Skeletal muscle cell (primary cell): ENCODE measurements at places on chromosomes 16 and 17.

GRCh38 chr16:70801611-70802010, 653 bp upstream of the VAC14 start:
- DNase-seq: no peak

DNA sequence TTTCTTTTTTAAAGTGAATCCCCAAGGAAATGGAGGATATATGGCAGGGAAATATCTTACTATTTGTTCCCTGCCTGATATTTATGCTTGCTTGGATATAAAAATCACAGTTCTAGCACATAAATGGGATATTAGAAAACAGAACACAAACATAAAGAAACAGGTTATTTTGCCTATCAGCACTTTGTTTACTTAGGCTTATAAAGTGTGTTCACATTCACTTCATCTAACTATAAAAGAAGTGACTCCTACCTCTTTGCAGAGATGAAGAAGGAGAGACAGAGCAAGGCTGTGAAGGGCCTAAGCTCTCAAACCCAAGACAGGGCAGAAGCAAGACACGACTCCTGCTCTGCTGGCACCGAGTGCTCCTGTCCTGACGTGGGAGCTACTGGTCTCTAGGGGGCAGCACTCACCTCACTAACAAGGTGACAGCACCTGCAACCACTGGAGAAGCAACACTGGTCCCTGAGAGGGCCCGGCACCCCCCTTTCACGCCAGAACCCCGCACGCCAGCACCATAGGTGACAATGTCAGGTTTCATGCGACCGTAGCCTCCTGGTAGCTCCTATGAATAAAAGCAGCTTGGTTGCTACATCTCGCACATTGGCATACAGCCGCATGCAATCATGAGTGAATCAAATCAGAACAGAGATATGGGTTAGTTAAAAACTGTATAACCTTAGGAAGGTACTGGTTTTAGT, 32.0 kb downstream of the MBTPS1 start:
- DNase-seq: peak; percentile 20

DNA sequence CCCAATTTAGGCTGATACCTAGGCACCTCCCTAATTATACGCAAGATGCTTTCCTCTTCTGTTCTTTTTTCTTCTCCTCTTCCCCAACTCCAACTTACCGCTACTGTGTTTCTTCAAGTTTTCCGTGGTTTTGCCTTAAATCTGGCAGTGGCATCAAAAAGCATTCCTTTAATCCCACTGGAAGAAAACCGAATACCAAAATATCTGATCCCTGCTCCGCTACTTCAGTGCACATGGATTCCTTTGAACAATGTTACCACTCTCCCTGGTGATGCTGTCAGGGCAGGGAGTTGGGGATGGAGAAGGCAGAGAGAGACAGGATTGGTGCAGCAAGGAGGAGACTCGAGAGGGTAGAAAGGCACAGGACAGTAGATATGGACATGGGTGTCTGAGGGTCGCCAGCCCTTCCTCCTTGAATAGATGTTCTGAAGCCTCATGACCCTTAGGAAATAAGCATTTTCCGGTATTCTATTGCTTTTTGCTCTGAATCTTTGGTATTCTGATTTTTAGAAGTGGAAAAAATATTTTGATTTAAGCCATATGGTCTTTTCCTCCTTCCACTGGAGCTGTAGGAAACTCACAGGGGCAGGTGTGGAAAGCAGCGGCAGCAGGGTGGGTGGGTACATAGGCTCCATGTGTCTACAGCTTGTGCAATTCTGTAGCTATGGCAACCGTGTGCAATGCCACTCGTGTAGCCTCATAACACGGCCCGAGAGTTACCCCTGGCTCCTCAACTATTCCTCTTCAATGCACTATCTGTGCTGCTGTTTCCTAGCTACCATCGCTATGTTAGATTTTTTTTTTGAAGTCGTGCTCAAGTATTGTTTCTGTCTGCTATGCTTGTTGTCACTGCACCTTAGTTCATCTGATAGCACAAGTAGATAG, 32.3 kb upstream of the TANC2 start:
- no peak for DNase-seq

DNA sequence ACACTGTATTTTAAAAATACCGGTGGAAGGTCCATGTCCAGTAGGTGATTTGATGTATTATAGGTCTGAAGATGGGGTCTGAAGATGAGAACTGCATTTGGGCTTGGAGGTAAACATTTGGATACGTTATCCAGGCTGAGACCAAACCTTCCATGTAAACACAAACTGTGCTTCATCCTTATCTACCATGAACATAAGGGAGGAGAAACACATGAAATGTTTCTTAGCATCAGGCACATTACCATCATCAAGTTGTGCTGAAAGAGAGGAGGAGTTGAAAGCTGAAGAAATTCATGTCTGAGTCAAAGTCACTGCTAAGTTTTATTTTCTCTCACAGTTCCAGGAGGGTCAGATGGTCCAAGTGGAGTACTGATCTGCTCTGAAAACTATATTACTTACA, 11.4 kb downstream of the SF3B3 start:
- DNase-seq: no peak

DNA sequence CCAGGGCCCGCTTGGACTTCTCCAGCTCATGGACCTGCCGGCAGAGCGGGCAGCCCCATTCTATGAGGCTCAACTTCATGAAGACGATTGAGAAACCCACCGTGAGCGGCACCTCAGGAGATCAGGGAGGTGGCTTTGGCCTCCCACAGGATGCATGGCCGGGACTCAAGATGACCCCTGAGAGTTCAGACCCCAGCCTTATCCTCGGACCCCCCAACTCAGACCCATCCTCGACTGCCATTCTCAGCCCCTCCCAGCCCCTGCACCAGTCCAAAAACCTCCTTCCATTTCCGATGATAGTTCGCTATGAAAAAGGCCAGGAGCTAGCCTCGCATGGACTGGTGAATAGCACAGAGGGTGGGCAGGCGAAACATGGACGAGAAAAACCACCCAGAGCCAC, 71.0 kb downstream of the NDE1 start:
- DNase-seq: no peak

DNA sequence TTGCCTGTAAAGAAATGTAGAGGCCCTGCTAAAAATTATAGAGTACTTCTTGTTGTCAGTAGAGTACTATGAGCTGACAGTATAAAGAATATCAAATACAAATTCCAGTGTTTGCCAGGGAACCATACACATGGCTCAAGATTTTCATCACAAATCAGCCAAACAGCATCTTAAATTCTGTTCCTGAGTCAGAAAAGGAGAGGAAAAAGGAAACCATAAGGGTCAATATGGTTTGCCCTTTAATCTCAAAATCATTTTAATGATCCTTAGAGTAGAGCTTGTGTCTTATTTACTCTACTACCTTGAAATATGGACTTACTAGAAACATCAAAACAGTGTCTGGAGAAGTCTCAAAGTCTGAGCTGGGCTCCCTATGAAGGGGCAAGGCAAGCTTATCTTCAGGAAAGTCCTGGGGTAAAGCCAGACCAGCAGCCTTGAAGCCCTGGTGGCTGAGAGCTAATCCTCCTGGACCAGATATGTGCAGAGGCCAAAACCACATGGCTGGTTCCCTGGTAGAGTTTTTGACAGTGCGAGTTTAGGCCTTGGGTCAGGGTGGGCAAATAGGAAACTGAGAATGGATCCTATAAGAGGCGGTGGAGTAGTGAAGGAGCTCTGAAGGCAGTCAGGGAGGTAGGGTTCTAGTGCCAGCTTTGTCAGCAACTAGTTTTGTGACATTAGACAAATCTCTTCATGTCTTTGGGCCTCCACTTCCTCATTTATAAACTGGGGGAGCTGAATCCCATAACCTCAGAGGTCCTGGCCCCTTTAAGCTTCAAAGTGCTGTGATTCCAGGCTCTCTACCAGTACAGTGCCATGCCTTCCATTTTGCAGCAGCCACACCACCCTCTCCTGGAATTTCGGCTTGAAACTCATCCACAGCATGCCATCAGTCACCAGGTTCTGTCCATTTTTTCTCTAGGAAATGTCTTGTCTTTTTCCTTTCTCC, 38.9 kb downstream of the MRTFB start:
- DNase-seq: no peak

DNA sequence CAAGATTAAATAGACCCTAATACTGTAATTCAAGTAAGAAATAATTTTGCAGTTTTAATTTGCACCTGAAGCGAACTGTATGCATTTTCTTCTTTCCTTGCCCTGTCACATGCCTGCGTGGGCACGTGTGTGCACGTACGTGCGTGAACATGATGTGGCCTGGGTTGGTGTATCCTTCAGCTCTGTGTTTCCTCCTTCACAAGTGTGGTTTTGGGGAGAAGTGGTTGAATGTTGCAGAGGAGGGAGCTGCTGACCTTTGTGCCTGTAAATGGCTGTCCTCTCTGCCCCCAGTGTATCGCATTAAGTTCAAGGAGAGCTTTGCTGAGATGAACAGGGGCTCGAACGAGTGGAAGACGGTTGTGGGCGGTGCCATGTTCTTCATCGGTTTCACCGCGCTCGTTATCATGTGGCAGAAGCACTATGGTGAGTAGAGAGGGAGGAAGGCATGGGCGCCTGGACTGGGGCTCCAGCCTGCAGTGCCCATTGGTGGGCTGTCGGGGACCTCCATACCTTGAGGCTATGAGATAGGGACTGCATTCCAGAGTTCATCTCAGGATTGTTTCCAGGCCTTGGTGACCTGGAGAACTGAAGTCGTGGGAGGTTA, 6.0 kb downstream of the COX4I1 start:
- no peak for DNase-seq

DNA sequence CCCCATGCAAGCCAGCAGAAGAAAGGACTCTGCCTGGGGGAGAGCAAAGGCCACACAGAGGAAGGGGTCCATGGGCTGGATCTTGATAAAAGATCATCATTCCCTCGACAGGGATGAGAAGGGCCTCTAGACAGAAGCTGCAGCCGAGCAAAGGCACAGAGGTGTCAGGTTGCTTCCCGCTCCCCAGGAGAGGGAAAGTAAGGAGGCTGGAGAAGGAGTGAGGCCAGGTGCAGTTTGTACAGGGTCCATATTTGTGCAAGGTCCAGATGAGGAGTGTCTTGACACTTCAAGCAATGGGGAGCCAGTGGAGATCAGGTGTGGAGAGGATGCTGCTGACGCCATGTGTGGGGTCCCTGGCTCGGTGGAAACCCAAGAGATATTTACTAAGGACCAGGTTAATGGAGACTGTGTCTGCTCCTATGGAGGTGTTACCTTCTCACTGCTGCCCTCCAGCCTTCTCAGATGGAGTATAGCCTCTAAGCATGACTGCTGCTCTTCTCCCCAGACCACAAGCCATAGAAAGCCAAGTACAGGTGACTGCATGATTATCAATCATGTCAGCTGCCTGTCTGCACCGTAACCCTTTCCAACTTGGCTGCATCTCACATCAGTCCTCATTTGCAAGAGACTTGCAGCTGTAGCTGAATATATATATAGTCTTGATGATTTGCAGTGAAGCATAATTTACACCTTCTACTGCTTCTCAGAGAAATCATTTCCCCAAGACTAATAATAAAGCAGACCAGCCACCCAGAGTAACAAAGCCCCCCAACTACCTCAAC, 21.1 kb downstream of the GAS7 start:
- DNase-seq: no peak

DNA sequence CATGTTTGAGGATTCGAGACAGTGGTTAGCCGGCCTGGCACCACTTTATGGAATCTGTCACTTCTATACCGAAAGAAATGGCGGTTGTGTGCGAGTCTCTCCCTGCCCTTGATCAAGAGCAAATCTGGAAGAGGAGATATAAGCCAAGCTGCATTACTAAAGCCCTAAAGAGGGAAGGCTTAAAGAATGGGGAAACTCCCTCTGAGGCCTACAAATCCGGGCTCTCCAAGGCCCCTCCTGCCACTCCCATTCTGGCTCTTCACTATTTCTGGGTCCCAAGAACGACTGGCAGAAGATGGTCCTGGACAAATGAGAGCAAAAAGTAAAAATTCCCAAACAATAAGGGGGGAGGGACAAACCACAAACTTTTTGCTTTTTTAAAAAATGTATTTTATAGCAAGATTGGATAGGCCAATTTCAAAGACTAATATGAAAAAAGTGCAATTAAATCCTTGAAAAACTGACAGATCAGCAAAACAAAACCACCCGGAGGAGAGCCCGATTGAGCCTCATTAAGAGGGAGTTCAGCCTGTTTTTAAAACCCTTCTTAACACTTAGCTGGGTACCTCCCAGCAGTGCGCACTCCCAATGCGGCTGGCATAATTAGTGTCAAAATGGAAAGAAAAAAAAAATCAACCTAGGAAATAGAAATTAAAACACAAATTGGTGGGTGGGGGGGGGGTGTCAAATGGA, 193.5 kb downstream of the ZFHX3 start:
- no peak for DNase-seq
